GM12892 (cell line): ENCODE measurements at places on chromosomes 4 and X.
A peak's percentile ranks its signal among the peaks of the same experiment; 100 is the strongest.

- peak; percentile 79 for DNase-seq
These were observed 616 bp downstream of the WDR1 start for GRCh38 chr4:10115797-10116568.

- no peak for DNase-seq
These were observed 66.9 kb upstream of the GRID2 start for GRCh38 chr4:92236877-92237276.

DNA sequence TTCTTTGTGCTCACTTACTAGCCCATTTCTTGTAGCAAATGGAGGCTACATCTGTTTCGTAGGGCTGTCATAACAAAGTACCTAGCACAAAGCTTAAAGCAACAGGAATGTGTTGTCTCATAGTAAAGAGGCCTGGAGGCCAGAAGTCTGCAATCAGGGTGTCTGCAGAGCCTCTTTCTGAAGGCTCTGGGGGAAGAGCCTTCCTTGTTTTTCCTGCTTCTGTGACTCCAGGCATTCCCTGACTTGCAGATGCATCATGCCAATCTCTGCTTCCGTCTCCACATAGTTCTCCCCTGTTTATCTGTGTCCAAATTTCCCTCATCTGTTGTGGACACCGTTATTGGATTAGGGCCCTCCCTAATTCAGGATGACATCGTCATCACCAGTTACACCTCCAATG, 67.1 kb downstream of the SHROOM2 start:
- DNase-seq: no peak

- no peak for DNase-seq
These were observed 97.2 kb upstream of the ADRA2C start for GRCh38 chr4:3668825-3669552.

GRCh38 chr4:93355411-93355810, 473.1 kb upstream of the ATOH1 start:
- DNase-seq: no peak

- no peak for DNase-seq
These were observed 49.0 kb downstream of the SYTL5 start for GRCh38 chrX:38055170-38055847.

DNA sequence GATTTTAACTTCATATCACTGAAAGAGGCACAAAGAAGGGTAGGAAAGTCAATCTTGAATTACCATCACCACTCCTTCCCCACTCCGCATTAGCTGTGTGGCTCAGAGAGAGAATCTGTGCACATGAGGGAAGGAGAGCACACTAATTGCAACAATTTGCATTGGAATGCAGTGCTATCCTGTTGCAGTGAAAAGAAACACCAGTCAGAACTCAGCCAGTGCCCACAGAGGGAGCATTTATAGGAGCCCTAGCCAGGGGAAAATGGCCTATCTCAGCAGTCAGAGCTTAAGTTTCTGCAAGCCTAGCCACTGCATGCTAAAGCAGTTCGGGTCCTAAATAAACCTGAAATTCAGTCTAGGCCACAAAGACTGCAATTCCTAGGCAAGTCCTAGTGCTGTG, 159.4 kb upstream of the AR start:
- DNase-seq: no peak

GRCh38 chrX:36568946-36569345, 439.2 kb upstream of the FAM47C start:
- DNase-seq: no peak

DNA sequence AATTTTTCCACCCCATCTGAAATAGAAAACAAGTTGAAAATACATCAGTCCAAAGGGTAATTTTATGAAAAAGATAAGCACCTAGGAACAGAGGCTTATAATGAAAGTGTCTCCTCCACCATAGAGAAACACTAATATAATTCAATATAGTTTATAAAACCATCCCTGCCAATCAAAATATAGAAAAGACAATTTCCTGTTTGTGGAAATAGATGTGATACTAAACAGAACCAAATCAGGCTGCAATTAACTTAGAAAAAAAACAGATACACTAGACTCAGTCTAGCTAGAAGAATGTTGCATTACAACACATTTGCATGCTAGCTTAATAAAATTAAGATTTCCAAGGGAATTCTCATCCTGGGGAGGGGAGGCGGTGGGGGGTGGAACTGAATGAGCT, 68.2 kb downstream of the ENOX2 start:
- no peak for DNase-seq

DNA sequence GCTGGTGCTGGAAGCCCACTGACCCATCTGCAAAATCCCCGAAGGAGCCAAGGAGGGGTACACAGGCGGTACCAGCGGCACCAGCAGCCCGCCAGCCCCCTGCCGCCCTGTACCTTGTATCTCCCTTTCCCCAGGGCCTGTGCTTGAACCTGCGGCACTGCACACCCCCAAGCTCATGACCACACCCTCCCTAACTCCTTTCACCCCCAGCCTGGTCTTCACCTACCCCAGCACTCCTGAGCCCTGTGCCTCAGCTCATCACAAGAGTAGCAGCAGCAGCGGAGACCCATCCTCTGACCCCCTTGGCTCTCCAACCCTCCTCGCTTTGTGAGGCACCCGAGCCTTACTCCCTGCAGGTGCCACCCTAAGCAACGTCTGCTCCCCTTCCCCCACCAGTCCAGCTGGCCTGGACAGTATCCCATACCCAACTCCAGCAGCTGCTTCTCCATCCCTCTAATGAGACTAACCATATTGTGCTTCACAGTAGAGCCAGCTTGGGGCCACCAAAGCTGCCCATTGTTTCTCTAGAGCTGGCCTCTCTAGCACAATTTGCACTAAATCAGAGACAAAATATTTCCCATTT, 94.9 kb downstream of the LARP1B start:
- no peak for DNase-seq

- DNase-seq: no peak
These were observed 344.9 kb upstream of the NOCT start for GRCh38 chr4:138670681-138671080.

DNA sequence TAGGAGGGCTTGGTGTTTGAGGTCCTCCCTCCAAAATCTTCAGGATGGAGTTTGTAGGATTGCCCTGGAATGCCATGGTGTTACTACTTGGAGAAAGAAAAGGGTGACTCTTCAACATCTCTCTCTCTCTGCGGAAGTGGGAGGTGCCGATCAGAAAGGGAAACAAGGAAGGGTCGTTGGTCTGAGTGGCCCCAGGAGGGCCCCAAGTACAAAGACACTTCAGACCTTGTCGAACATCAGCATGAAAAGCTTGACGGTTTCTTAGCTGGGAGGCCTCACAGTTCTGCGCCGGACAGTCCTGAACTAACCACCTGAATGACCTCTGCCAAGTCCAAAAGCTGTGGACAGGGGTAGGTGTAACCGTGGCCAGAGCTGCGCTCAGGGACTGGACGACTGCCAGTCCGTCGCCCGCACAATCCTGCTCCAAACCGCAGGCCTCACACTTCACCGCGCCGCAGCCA, 646 bp upstream of the GSX2 start:
- no peak for DNase-seq

DNA sequence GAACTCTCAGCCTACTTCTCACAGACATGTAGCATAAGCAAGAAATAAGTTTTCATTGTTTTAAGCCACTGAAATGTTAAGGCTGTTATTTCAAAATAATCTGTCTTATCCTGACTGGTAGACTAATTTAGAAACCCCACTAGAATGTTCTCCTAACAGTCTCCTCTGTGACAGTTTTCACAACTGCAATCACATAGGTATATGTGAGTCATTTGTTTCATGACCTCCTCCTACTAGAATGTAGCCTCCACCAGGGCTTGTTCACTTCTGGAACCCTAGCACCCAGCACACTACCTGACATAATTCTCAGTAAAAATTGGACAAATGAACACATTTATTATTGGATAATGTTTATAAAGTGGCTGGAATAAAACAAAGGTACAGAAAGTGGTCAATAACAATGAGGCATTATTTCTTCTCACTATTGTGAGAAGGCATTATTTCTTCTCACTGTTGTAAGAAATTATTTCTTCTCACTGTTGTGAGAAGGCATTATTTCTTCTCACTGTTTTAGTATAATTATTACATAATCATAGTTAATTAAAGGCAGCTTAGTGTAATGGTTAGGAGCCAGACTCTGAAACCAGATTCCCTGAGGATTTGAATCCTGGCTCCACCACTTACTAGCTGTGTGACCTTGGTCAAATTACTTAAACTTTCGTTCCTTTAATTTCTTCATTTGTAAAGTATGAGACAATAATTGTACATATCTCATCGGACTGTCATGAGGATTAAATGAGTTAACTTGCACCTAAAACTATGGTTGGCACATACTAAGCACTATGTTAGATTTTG, 251.5 kb downstream of the RASL11B start:
- no peak for DNase-seq

GRCh38 chrX:109818976-109819375, 85.9 kb upstream of the ACSL4 start:
- DNase-seq: no peak

DNA sequence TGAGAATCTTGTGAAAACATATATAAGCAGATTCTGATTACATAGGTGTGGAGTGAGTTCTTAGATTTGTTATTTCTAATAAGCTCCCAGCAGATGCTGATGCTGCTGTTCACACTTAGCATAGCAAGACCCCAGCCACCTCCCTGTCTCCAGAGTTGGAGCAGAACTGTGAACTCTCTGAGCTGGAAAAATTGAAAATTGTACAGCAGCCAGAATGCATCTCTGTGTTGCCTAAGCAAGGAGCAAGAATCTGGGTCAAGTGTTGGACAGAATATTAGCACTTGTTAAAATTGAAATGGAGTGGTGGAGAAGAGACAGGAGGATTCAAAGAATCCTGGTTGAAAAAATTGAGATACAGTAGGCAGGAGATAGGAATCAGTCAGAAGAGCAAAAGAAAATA, 146.6 kb upstream of the FAM47C start:
- DNase-seq: no peak

DNA sequence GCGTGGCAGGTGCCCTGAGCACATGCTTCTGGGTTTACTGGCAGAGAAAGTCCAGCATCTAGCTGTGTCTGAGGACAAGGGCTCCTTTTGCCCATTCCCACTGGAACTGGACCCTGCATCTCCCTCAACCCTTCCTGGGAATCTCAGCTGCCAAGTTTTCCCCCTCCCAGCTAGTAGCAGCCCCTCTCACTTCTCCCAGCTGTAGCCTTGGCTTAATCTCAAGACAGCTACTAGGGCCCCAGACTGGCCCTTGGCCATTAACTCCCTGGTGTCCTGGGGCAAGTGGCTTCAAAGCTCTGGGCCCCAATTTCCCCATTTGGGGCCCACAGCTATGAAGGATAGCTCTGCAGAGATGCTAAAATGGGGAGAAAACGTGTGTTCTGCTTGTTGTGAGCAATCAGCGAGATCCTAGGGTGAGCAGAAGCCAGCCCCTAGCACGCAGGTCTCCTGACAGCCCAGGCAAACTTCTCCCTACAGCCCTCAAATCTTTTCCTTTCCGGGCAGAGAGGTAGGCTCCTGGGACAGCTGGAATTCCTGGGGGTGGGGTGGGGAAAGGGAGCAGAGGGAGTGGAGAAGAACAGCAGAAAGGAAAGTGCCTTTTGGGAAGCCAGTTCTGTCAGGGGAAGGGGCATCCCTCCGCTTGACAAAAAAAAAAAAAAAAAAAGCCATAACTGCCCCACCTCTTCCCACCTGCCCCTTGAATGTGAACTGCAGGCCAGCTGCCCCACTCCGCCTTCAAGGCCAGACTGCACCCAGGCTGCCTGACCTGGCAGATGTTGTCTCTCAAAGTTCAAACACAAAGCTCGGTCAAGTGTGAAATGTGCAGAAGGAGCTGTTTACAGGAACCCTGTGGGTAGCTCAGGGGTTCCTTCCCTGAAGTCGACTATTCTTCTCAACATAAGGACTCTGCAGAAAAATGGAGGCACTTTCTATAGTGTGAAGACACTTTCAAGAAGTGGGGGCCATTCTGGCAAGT, 16.6 kb downstream of the FGD1 start:
- no peak for DNase-seq

DNA sequence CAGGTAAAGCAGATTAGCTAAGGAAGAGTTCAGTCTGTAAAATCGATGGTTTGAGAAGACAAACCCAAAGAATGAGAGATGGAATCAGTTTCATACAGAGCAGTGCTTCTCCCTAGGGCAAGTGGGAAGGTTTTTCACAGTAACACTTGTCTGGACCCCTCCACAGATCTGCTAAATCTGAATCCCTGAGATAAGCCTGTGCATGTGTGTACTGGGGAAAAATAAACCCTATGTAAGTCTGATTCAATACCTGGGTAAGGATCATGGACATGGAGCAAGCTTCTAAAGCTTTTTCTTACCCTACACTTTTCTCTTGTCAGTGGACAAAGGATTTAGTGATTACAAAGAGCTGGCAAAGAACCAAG, 13.6 kb downstream of the ELOVL6 start:
- no peak for DNase-seq

- DNase-seq: no peak
These were observed 6.4 kb downstream of the MTM1 start for GRCh38 chrX:150574559-150575418.

- DNase-seq: no peak
These were observed 163.5 kb upstream of the TLL1 start for GRCh38 chr4:165709516-165709915.

GRCh38 chrX:139192386-139192961, 338.1 kb upstream of the F9 start:
- no peak for DNase-seq

GRCh38 chrX:57929373-57929772, 19.1 kb upstream of the ZXDA start:
- DNase-seq: no peak

- DNase-seq: no peak
These were observed 32.8 kb upstream of the PPARGC1A start for GRCh38 chr4:23922541-23923111.

DNA sequence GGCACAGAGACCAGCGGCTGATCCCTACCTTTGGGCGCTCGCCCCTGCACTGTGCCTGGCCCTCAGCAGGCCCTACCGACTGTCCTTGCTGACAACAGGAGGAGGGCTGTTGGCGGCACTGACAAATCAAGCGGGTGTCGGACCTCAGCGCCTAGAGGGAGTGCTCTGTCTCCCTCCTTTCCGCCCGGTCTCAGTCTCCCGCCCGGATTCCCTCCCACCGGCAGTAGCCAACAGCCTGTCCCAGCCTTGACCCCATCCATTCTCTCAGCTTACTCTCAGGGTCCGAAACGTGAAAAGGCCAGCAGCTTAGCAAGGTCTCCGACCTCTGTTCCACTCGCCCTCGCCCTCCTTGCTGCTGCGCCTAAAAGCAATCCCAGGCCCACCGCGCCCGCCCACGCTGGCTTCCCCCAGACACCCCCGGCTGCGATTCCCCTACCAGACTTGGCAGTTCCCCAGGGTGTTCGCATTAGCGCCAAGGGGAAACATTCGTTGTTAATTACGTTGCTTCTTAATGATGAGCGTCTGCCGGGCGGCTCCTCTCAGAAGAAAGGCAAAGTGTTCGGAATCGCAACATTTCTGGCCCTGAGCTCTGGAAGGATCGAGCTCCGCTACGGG, 96.2 kb downstream of the SOWAHB start:
- no peak for DNase-seq

DNA sequence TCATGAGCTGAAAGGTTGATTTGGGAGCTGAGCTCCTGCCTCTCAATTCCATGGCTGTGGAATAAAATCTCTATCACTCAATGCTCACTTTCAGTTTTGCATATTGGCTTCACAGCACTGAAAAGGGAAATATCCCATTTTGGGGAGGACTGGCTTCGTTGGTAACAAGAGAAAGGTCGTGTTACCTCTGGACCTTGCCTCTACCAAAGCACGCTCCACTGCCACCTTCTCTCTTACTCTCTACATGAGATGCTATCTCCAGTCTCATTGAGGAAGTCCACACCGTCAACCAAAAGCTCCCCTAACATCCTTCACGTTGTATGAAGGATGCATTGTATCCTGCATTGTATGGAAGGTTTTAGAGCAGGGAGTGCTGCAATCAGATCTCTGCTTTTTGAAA, 195.0 kb upstream of the LDB2 start:
- no peak for DNase-seq
